ENCODE measurements at places on chromosomes 1 and 21.

DNA sequence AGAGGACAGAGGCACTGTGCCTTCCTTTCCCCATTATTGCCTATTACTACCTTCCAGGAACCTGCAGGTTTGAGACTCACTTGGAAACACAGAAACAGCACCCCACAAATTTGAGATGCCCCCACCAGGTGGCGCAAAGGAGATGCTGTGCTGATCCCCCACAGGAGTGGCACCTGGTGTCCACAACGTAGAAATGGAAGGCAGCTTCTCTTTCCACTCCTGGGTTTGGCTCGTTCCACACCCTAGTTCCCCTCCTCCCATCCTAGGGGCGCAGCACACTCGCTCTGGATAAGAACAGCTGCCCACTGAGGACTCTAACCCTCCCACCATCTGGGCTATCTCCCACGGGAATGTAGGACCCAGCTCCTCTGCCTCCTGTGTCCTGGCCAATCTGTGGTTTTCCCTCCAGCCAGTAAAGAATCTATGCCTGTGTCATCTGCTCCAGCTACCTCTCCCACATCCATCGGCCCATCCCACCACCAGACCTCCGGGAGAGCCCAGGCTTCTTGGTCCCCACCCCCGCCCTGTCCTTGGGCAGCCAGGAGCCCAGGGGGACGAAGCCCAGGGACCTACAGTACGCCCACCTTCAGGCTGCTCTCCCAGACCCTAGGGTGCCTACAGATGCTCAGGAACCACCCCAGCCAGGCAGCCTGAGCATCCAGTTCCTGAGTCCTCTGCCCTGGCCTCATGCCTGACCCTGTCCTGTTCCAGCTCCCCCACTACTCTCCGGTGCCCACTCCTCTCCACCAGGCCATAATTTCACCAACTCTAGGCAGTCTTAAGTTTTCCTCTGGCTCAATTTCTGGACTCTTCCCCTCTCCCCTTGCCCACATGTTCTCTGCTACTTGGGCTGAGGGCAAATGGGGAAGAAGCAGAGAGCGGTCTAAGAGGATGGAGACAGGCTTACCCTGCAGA lies 549 bp downstream of the THBS3 start:
- DNase-seq, result peak; percentile 86

DNA sequence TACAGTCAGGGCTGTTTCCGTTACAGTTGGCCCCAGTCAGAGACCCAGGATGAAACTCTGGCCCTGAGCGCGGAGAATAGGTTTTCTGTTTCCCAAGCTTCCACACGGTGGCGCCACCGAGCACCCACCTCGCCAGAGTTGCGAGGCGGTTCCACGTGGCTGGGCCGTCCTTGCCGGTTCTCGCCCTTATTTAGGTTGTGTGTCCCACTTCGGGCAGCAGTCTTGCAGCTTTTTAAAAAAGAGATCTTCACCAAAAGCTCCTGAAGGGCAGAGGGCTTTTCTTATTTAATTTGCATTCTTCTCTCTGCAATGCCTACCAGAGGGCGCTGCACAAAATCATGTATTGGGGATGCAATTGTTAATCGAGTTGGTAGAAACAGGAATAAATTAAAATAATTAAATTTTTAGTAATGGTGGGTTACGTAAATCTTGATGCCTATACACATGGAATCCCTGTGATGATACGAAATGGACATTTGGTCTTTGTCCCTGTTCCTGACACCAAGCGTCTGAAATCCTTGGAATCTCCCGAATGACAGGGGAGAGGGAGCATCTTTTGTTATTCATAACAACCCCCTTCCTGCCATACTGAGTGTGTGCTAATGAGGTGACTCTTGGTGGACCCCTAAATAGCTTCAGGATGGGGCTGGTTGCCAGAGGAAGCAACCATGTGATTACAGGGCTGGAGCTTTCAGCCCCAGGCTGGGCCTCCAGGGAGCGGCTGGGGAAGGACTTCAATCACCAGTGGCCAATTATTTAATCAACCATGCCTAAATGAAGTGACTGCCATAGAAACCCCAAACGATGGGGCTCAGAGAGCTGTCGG lies 5.6 kb upstream of the S100A7 start:
- DNase-seq, result peak; percentile 68

GRCh38 chr1:89757532-89757931 lies 63.3 kb upstream of the LRRC8D start:
- no peak for DNase-seq

DNA sequence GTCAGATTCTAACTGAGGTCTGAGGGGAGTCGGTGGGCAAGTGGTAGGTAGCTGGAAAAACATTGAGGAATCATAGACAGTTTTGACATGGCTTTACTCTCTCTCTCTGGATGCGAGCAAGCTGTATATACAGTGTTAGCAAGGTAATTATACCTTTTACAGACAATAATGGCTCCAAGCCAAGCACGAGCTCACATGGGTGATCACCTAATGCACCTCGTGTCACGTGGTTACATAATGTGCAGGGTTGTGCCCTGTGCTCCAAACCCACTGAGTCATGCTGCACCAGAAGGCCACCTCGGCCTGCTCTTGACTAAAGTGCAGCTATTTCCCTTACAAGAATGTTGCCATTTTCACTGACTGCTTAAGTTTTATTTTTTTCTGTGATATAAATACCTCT lies 7.6 kb upstream of the CLCA2 start:
- DNase-seq, result no peak

DNA sequence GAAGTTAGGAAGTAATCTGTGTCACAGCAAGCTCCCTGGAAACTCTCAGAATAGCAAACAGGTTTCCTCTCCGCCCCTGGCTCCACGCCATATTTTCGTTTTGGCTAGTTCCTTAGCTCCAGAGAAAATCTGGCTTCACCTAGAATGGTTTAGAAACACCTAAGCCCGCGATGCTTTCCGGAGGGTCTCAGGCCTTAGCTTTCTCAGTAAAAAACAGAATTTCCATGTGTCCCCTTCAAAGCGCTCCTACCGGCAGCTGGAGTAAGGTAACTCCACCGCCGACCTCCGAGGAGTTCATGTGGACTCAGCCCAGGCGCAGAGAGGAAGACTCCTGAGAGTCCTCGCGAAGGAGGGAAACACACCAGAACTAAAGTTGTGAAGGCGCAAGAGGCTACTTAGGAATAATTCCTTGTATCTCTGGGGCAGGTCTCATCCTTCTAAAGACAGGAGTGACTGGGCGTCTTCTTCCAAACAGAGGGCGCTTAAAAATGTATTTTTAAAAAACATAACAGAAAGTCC lies 406 bp downstream of the KIAA0040 start:
- peak; percentile 60 for DNase-seq

DNA sequence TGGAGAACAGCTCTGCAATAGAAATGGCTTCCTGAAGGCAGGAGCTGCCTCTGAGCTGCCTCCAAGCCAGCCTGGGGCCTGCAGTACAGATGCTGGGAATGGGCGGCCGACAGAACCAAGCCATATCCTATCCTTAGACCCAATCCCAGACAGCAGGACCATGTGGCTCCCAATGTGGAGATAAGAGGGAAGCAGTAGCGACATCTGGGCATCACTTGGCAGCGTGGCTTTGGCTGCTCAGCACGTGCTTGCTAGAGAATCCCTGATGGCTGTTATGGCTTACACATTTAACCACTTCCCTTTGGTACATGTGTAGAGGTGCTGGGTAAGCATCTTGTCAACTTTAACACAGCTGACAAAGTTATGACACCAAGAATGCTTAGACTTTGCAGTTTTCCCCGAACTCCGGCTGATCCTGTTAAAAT lies 87.7 kb downstream of the MAN1C1 start:
- no peak for DNase-seq

DNA sequence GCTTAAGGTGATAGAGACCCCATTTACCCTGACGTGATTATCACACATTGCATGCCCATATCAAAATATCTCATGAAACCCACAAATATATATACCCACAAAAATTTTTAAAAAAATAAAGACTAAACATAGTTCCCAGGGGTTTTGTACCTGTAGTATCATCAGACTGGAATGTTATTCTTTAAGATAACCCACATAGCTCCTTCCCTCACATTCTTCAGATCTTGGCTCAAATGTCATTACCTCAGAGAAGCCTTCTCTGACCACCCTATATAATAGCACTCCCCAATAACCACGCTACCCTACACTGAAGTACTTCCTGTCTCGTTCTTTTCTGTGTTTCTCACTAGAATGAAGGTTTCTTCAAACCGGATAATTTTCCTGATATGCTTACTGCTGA lies 138.3 kb upstream of the SNX7 start:
- DNase-seq, result no peak

GRCh38 chr1:92362970-92363369 lies 64.1 kb downstream of the RPAP2 start:
- DNase-seq, result no peak

DNA sequence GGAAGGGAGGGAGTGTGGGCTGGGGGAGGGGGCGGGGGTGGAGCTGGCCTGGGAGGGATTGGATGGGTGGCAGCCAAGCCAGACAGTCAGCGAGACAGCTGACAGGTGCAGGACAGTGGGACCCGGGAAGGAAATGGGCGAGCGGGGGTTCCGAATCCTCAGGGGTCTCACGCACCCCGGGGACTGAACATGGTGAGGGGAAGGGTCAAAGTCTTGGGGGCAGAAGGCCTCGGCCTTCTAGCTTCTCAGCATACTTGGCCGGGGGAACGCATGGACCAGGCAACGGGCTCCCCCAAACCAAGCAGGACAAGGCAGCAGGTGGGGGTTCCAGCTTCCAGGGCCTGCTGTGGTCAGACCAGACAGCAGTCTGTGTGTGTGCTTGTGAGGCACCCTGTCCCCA lies 23.1 kb downstream of the CASZ1 start:
- DNase-seq, result no peak

DNA sequence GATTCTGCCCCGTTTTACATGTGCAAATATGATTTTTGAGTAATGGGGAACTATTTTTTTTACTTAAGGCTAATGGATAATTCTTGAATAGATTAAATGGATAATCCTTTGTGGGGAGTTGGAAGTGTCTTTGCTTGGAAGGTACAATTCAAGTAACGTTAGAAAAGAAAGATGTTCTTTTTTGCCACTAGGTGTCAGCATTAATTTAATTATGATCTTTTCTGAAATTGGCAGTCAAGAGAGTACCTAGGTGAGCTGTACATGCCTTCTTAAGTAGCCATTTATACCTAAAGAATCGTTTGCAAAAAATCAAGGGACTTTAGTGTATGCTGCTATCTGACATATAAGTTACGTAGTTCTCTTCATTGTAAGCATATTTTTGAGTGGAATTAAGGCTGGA lies 2.2 kb downstream of the FBXO28 start:
- DNase-seq, result no peak

GRCh38 chr1:173507205-173507846 lies 30.2 kb downstream of the PRDX6 start:
- no peak for DNase-seq

DNA sequence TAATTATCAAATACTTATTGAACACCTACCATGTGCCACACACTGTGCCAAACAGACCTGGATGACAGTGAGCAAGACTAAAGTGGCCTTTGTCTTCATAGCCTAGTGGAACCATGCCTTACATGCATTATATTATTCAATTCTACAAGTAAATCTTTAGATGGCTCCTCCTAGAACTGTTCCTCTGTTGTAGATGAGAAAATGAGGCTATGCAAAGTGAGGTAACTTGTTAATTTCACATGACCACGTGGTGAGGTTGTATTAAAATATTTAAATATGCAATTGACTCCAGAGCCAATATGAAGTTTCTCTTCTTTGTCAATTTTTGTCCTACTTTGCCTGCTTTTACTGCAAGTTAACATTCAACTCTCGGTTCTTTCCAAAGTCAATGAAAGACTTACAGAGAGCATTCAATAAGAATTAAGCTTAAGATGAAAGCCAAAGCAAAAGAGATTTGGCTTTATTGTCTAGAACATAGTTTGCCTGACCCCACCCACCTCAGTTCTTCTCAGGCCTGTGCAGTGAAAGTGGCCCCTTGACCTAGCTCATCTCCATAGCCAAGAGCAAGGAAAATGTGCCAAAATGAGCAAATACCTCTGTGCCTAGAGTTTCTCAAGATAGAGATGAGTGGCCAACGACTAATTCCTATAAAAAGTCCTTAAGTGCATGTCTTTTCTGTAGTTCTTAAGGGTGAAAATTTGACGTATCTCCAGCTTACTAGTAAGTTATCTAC lies 263.2 kb upstream of the NFIA start:
- DNase-seq, result peak; percentile 25

Measured in testis (tissue), 5 donors.